ENCODE measurements at places on chromosomes 7 and 10. TPM values are rescaled to one million over a fixed set of nuclear protein-coding genes. Genes with fewer than 3 reads are reported as not detected.

Gene AOAH
- 12.3 TPM for total RNA-seq

Gene DUSP5
- 141 TPM for total RNA-seq

DNA sequence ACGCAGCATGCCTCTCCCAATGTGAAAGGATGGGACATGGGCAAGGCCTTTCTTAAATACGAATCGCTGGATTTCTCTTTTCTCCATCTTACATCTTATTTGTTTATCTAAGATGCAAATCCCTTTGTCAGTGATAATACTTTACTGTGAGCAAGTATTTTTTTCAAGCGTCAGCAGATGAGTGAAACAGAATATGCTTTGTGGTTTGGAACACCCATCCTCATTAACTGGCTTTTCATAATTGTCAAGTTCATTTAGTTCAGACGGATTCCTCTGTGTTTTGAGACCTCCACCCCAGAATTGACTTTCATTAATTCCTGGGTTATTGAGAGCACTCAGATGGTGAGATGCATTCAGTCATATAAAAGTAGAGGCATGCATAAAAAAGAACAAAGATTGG, 149.8 kb downstream of the NSUN6 start:
- DNase-seq = no peak

GRCh38 chr10:125409756-125410155, 249.4 kb upstream of the CTBP2 start:
- DNase-seq = no peak

Data from activated T-helper 1 cell treated with anti-CD3 and anti-CD28 coated beads, Interleukin-12 subunit alpha, Interleukin-12 subunit beta, Interleukin-2, Interleukin-4 antibody, amounts not matched to agents 30 ng/mL and 10 ng/mL and 1 ng/mL, durations not matched to agents 14 hours and 24 hours and 36 hours (primary cell).